Right atrium auricular region (tissue), 2 donors: ENCODE measurements at places on chromosomes 2 and 18. TPM values are rescaled to one million over a fixed set of nuclear protein-coding genes. Genes with fewer than 3 reads are reported as not detected.

DNA sequence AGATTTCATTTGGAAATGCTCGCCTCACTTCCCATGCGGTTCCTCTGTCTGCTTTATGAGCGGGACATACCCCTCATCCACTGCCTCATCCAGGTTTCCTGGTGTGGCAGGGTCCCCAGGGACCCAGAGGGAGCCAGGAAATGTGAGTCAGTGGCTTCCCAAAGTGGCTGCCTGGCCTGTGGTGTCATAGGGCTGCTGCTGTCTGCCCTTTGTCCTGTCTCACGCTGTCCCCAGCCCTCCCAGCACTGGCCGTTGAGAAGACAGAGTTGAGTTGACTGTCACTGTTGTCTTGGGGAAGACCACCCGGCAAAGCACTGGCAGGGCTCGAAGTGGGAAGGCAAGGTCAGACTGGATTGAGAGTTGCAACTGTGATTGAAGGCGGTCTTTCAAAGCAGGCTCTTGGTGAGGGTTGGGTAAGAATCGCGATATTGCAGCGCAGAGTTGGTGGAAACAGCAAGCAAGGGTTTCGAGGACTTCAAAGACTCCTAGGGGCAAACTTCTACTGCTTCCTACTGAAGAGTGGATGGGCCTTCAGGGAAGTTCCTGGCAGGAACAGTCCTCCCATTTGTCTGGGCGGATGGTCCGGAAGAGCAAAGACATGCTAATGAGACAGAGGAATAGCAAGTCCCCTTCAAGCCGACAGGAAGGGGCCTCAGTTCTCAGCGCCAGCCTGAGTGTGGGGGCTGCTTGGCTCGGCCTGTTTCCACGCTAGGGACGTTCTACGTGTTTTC is 33.9 kb downstream of the RAB31 start:
- H3K36me3 ChIP-seq: no peaks in the 10 kb centered on the region
- H3K27ac ChIP-seq: peak overlapping the region; percentile 30
- no peaks in the 10 kb centered on the region for H3K27me3 ChIP-seq
- no peak overlapping the region for H3K4me3 ChIP-seq

DNA sequence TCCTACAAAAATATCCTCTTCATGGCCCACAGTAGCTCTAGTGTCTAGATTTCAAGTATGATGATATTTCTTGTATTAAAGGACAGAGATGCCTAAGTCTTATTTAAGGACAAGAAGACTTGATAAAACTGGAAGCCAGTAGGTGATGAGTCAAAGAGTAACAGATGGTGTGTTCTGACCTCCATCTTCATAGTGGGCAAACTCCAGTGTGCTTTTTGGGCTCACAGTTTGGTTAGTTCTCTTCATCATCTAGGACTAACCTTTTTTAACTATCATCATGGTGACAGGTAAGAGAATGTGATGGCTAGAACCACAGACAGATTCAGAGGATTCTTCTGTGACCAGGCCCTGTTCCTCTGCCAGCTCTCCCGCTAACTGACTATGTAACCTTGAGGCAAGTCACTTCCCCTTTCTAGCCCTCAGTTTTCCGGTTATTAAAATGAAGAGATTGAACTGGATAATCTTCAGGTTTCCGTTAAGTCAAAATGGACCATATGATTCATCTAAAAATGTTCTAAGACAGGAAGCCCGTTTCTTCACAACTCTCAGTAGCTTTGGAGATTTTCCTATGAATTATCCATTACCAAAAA is 140.3 kb upstream of the RASGRP3 start:
- H3K4me3 ChIP-seq: no peak overlapping the region
- peaks cover 21% of the 10 kb centered on the region for H3K36me3 ChIP-seq
- H3K27ac ChIP-seq: no peak overlapping the region
- DNase-seq: no peak
- no peaks in the 10 kb centered on the region for H3K4me1 ChIP-seq
- H3K27me3 ChIP-seq: no peaks in the 10 kb centered on the region

Gene ARHGAP25
- 12.8 TPM for total RNA-seq

DNA sequence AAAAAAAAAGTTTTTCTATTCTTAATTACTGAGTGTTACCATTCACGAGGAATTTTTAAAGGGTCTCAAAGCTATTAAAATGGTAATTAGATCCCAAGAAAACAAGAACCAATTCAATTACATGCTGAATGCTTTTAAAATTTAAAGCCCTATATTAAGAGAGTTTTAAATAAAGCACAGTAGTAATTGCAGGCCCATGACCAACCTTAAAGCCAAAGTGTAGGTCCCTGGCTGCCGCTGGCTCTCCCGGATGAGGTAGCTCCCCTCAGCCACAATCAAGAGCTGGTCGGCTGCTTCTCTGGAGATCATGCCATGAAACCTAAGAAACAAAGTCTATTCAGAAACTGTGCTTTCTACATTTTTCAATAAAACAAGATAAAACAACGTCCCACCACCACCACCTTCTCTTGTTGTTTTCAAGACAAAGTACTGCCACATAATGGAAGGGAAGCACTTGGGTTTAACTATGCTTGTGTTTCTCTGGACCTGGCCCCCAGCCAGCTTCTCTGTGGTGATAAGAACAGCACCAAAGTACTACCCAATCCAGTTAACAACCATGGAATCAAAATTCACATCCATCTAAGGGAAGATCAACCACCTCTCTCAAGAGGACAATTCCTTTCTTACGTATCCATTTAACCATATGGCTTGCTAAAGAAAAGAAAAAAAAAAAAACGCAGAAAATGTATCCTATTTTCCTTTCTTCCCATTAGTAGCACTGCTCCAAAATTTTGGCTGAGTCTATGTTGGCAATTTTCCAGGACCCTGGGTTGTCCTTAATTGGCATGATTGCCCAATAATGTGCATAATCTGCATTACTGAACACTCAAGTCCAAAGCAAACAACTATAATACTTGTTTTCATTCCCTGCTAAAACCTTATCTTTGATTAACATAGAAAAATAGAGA is 90.1 kb downstream of the CHN1 start:
- DNase-seq: no peak
- no peak overlapping the region for H3K27ac ChIP-seq
- H3K36me3 ChIP-seq: no peaks in the 10 kb centered on the region
- H3K27me3 ChIP-seq: no peaks in the 10 kb centered on the region
- no peak overlapping the region for H3K4me3 ChIP-seq

- no peaks in the 10 kb centered on the region for H3K4me1 ChIP-seq
- no peak overlapping the region for H3K4me3 ChIP-seq
- H3K27ac ChIP-seq: no peak overlapping the region
- H3K36me3 ChIP-seq: no peaks in the 10 kb centered on the region
- no peaks in the 10 kb centered on the region for H3K27me3 ChIP-seq
These were observed 220.6 kb upstream of the LRRTM1 start for GRCh38 chr2:80525152-80525551.

- no peak overlapping the region for H3K4me3 ChIP-seq
- H3K36me3 ChIP-seq: no peaks in the 10 kb centered on the region
- no peak overlapping the region for H3K27ac ChIP-seq
- H3K27me3 ChIP-seq: no peaks in the 10 kb centered on the region
- DNase-seq: no peak
- no peaks in the 10 kb centered on the region for H3K4me1 ChIP-seq
These were observed 47.2 kb downstream of the PRKRA start for GRCh38 chr2:178403671-178404306.

Gene ANKRD30B
- not detected for total RNA-seq

DNA sequence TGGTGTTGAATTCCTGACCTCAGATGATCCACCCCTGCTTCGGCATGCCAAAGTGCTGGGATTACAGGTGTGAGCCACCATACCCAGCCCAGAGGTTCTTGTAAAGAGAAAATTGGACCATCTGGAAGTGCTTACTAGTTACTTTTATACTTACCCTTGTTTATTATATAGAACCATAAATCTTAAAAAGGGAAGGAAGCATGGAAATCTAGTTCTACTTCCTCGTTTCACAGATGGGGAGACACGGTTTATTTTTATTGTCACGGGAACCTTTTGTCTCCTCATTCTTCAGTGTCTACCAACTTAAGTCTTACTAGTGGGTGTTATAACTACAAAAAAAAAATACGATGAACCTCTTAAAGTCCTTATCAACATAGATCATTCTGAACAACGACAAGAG is 45.8 kb upstream of the PDK1 start:
- no peaks in the 10 kb centered on the region for H3K4me1 ChIP-seq
- H3K4me3 ChIP-seq: no peak overlapping the region
- H3K36me3 ChIP-seq: no peaks in the 10 kb centered on the region
- DNase-seq: no peak
